ENCODE measurements at places on chromosomes 13 and 19.
A peak's percentile ranks its signal among the peaks of the same experiment; 100 is the strongest.

GRCh38 chr13:111388851-111389500 is 68.5 kb downstream of the TEX29 start:
- DNase-seq, result no peak

DNA sequence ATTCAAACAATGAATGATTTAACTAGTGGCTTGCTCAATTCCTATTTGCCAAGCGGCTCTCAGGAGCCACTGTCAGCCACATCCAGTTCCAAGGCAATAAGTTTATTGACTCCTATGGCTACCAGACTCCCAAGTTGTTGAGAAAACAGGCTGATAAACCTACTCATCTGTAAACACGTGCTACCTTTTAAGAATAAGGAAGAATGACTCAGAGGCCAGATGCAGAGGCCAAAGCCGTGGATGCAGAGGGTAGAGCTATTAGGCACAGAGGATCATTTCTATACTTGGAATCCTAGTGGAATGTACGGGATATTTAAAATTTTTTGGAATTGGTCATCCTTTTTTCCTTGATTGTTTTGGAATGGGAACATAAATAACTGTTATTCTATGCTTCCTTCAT is 1921.1 kb downstream of the OLFM4 start:
- no peak for DNase-seq

GRCh38 chr13:99873832-99874430 is 97.6 kb downstream of the ZIC5 start:
- no peak for DNase-seq

GRCh38 chr19:51927859-51928258 is 587 bp downstream of the ZNF613 start:
- DNase-seq, result no peak

GRCh38 chr19:33199441-33200265 is 5.5 kb downstream of the LRP3 start:
- DNase-seq, result peak; percentile 13

DNA sequence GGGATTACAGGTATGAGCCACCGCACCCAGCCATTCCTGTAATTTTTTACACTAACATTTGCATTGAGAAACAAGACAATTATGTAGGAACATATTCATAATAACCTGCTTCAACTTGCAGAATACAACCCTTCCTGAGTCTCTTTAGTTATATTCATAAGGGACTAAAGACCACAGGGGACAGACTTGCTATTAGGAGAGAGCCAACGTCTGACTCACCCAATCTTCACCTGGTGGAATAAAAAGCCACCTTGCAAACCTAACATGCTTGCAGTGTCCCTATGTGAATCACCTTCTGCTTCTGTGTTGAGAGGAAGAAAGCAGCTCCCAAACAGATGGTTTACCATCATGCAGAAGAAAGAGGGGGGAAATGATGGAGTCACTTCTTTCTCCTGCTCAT is 456.1 kb downstream of the PCDH9 start:
- no peak for DNase-seq

DNA sequence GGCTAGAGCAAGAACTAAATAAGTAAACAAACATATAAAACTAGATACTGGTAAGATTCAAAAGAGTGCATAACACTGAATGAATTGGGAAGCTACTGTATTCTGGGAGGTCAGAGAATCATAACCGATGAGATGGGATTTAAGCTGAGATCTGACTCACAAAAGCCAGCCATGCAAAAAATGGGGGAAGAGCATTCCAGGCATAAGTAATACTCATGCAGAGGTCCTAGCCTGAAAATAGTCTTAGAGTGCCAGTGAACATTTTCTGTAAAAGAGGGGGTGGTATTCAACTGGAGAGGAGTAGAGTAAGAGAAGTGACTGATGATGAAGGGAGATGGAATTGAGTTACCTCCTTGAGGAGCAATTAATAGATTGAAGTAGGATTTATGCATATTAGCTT is 872.0 kb upstream of the GPC6 start:
- no peak for DNase-seq
